CD14-positive monocyte (primary cell): ENCODE measurements at places on chromosomes 13 and 19.

DNA sequence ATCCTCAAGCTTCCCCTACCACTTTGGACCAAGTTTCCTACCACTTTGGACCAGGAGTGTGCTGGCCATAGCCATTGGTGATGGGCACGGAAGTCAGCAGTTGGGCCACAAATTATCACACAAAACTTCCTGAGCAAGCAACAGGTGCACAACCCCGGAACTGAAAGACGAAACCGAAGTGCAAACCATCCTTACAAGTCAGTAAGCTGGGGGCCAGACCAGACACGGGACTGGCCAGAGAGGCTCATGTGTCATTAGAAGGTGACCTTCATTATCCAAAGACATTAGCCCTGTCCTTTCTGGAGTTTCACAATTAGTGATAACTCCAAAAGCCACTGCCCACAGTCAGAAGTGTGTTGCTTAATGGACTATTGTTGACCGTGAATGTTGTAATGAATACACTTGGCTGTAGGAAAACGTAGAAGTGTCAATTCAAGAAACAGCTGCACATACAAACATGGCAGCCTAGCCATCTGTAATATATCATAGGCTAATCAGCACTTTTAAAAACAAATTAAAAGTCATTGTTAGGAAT lies 244.1 kb upstream of the IRS2 start:
- DNase-seq = no peak

DNA sequence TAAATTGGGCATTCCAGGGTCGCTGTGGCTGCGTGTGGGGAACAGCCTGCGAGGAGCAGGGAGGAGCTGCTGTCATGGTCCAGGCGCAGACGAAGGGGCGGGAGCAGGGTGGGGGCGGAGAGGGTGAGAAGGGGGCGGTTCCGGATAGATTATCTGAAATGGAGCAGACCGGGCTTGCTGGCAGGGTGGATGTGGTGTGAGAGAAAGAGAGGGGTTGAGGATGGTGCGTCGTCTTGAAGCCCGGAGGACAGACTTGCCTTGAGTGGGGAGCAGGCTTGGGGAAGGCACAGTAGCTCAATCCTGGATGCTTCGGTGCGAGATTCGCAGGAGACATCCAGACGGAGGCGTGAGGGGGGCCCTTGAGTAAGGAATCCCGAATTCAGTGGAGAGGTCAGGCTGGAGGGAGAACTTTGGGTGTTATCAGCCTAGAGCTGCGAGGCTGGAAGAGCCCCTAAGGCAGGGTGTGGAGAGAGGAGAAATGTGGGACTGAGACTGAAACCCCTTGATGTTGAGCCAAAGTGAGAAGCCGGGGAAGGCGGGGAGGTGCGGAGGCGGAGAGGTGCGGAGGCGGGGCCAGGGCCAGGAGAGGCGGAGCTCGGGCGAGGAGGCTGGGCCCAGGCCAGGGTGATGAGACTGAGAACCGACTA lies 40.6 kb downstream of the DPF1 start:
- no peak for DNase-seq

- DNase-seq = no peak
Observed at GRCh38 chr19:55266840-55267239, 8.0 kb upstream of the PPP6R1 start.

- DNase-seq = no peak
Observed at GRCh38 chr13:112102243-112102642, 35.3 kb downstream of the SOX1 start.

GRCh38 chr19:4908360-4908759 lies 941 bp upstream of the UHRF1 start:
- DNase-seq = no peak

- DNase-seq = no peak
Observed at GRCh38 chr13:35879111-35879510, 252.1 kb downstream of the DCLK1 start.

GRCh38 chr19:19181488-19181998 lies 10.4 kb downstream of the BORCS8 start:
- DNase-seq = no peak

DNA sequence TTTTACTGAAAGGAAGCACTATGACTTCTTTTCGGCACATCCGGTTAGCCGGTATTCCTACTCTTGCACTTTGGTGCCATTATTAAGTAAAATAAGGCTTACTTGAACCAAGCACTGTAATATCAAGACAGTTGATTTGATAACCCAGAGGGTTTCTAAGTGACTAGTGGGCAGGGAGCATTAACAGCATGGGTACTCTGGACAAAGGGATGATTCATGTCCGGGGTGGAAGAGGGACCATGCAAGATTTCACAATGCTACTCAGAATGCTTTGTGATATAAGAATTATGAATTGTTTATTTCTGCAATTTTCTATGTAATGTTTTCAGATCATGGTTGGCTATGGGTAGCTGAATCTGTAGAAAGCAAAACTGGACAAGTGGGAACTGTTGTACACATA lies 282.1 kb downstream of the TDRD3 start:
- no peak for DNase-seq

- DNase-seq = peak; percentile 54
Observed at GRCh38 chr19:11581740-11582139, 4.3 kb upstream of the ACP5 start.

DNA sequence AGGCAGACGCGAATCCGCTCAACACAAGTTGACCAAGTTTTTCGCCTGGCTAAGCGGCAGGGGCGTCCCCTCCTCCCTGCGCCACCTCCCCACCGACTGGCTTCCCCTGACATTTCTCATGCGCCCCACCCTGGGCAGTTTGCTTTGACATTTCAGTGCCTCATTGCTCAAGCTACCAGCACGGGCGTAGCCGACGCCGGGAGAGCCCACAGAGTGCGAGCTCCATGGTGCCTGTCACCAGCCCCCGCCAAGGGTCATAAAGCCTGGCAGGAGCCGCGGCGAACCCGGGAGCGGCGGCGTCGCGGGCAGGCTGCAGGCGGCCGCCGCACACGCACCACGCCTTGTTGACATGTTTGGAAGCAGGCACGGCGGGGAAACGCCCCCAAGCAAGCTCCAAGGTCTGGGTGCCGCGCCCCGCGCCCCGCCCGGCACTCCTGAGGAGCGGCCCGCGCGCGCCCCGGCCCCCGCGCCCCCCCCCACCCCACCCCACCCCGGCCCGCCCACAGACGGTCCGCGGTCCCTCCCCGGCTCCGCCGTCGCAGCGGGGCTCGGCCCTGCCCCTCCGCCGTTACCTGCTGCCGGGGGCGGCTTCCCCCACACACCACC lies 601 bp downstream of the FBXL3 start:
- DNase-seq = peak; percentile 78

GRCh38 chr19:2488942-2489731 lies 13.2 kb downstream of the GADD45B start:
- no peak for DNase-seq

DNA sequence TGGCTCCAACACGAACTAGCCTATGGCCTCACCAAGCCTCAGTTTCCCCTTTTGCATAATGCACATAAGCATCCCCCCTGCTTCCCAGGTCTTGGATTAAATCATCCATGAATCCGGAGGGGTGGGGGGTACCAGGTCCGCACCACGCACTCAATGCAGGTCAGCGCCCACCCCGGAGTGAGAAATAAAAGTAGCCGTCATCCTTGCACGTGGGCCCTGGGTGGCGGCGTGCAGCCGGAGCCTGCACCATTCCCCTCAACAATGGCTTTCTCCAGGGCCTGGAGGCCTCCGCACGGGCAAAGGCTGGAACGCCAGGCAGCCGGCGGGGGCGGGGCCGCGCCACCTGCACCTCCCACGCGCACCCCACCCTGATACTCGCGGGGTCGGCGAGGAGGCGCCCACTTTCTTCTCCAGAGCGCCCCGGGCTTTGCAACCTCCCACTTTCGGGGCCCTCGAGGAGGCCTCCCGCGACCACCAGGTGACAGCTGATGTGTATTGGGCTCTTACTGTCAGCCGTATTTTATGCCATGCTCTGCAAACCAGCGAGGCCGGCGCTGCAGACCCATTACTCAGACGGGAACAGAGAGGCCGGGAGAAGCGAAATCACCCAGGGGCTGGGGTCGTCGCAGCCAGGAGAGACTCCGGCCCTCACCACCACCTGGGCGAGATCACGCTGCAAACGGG lies 767 bp upstream of the GADD45B start:
- no peak for DNase-seq

- DNase-seq = no peak
Observed at GRCh38 chr13:34765446-34766180, 176.5 kb upstream of the NBEA start.

GRCh38 chr13:57326532-57326931 lies 159.5 kb downstream of the PRR20E start:
- DNase-seq = no peak

DNA sequence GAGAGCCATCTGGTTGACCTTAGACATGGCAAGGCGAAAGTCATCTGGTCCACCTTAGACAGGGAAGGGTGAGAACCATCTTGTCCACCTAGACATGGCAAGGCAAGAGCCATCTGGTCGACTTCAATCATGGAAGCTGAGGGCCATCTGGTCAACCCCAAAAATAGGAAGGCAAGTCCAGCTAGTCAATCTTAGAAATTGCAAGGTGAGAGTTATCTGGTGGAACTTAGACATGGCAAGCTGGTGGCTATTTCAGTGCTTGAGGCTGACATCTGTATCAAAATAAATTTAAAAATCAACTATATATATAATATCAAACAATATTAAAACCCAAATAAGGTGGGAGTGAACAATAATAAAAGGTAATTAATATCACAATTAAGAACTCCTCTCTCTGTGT lies 83.9 kb downstream of the ZNF726 start:
- DNase-seq = no peak

GRCh38 chr13:90706631-90707030 lies 640.9 kb upstream of the MIR17HG start:
- no peak for DNase-seq

- DNase-seq = no peak
Observed at GRCh38 chr19:47495478-47496372, 11.7 kb upstream of the KPTN start.
